ENCODE measurements at places on chromosomes 5 and 9.

GRCh38 chr5:141439411-141440141 lies 9.3 kb downstream of the PCDHGA12 start:
- DNase-seq = no peak

GRCh38 chr9:136378170-136379002 lies 4.9 kb upstream of the CARD9 start:
- no peak for DNase-seq

GRCh38 chr9:134340475-134341160 lies 14.4 kb downstream of the RXRA start:
- DNase-seq = no peak

DNA sequence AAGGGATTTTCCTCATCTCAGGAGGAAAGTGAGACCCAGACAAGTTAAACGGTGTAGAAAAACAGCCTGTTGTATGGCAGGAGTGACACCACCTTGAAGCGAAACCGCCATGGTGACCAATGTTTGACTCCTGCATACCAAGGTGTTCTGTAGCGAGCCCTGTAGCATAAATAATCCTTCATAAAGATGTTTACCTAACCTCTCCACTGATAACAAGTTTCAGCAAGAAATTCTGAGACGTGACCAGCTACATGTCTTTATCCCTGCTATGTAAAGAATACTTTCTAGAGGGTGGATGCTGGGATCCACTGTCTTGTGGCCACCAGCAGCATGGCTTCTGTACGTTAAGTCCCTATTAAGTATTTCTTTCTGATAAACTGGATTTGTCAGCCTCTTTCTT lies 148.1 kb downstream of the MPDZ start:
- DNase-seq = no peak

GRCh38 chr5:81909677-81910076 lies 62.1 kb upstream of the ATG10 start:
- DNase-seq = no peak

DNA sequence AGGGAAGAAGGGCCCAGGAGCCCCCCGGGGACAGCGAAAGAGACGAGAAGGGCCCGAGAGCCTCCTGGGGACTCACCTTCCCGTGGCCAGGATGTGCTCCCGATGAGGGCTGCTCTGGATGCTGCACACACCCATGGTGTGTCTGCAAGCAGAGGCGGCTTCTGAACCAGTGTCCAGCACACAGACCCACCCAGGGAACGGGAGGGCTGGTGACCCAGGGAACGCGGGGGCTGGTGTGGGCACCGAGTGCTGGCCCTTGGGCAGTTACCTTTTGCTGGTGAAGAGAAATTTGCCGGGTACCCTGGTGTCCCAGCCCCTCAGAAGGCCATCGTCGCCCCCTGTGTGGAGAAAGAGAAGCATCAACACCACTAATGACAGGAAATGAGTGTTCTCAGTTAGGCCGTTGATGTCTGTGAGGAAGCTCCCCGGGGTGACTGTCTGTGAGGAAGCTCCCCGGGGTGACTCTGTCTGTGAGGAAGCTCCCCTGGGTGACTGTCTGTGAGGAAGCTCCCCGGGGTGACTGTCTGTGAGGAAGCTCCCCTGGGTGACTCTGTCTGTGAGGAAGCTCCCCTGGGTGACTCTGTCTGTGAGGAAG lies 13.2 kb downstream of the MRPL41 start:
- no peak for DNase-seq

GRCh38 chr9:27073841-27074728 lies 34.9 kb upstream of the TEK start:
- no peak for DNase-seq

GRCh38 chr9:974031-974995 lies 2.1 kb upstream of the DMRT3 start:
- no peak for DNase-seq

- no peak for DNase-seq
Observed at GRCh38 chr5:103260951-103261350, 2.4 kb downstream of the MACIR start.

DNA sequence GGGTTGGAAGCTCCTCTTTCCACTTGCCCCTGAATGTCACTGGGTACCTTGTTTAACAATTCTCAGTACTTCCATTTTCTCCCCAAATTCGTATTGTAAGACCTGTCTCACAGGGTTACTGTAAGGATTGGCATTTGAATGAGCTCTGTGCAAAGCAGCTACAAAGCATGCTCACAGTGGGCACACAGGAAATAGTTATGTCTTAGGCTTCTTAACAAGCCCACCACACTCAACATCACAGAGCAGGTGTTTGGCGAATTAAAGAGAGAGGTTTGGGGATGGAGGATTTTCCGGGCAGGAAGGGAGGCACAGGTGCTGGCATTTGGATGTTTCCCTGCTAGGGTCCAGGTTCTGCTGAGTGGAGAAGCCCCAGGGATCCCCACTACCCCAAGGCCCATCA lies 17.0 kb upstream of the LHFPL2 start:
- DNase-seq = no peak

DNA sequence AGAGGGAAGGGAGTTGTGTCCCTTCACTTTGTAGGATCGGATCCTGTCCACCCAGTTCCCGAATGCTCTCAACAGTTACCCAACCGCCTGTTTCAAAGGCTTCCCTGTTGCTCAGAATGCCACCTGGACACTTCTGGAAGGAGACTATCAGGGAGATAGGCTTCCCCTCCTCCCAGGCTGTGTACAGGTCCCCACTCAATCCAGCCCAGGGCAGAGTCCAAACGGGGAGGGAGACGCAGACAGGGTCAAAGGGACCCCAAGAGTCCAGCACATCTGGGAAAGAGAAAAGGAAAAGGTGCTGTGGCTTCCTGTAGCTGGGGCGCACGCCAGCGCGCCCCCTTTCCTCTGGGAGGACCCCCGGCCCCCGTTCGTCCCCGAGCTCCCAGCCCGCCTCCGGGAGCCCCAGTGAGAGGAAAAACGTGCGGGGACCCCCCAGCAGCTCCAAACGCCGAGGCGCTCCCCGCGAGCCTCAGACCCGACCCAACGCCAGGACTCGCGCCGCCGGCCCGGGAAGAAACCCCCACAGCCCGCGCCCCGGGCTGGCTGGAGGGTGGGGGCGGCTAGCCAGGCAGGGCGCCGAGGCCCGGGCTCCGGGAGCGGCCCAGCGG lies 640 bp downstream of the SURF4 start:
- DNase-seq = no peak

DNA sequence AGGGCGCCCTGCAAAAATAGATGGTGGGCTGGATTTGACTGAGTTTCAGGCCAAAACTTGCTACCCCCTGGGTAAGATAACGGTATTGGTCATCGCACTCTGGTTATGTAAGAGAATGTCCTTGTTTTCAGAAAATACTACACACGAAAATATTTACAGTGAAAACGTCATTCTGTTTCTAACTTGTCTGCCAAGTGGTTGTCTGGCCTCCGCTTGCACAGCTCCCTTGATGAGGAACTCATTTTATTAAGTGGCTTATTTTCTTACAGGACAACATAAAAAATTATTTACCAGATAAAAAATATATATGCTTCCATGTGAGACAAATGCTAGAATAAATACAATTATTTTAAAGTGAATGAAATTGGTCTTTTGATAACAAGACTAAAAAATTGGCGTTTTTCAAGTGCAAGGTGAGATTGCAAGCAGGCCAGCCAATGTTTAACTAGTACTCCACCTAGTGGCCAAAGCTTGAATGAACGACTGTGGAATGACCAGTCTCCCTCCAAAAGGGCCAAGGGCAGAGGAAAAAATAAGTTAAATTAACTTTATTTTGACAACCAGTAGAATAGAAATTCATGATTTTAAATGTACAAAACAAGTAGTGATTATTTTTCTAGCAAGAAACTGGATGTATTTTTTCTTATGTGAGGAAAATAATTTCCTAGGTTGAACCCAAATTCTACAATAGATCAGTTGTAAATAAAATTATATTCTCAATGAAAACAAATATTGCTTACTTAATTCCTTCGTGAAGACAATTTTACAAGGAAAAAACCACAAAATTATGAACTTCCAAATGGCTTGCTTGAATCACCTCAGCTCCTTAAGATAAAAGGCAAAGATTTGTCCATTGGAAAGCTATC lies 93.2 kb downstream of the ZFAND5 start:
- DNase-seq = no peak

GRCh38 chr5:44275908-44276307 lies 113.3 kb downstream of the FGF10 start:
- DNase-seq = no peak

DNA sequence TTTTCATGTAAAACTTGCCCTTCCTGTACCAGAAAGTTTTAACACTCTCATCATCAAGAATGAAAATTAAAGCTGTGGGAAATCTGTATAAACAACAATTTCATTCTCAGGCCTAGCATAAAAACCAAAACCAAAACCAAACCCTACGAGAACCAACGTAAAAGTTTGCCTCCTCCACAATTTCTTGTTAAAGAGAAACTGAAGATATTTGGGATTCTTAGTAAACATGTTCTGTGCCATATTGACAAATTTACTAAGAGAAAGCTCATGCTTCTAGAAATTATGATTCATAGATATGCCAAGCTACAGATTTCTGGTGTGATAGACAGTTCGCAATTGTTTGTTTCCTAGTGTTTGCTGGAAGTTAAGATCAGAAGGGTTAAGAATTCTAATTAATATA lies 801.0 kb upstream of the NUDT12 start:
- DNase-seq = no peak

DNA sequence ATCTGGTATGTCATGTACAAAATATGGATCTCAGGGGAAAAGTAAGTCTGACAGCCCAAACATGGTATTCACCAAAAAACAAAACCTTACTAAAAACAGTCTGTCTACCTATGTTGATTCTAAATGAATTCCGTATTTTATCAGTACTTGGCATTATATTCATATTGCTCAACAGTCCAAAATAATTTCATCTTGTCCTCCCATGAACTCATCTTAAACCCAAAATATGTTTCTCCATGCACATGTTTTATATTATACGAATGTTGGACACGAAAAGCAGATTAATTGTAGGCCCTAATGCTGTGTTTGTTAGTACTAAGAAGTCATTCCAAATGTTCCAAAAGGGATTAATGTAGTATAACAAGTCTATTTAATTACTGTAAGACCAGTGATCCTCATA lies 20.1 kb downstream of the NFIB start:
- DNase-seq = no peak

DNA sequence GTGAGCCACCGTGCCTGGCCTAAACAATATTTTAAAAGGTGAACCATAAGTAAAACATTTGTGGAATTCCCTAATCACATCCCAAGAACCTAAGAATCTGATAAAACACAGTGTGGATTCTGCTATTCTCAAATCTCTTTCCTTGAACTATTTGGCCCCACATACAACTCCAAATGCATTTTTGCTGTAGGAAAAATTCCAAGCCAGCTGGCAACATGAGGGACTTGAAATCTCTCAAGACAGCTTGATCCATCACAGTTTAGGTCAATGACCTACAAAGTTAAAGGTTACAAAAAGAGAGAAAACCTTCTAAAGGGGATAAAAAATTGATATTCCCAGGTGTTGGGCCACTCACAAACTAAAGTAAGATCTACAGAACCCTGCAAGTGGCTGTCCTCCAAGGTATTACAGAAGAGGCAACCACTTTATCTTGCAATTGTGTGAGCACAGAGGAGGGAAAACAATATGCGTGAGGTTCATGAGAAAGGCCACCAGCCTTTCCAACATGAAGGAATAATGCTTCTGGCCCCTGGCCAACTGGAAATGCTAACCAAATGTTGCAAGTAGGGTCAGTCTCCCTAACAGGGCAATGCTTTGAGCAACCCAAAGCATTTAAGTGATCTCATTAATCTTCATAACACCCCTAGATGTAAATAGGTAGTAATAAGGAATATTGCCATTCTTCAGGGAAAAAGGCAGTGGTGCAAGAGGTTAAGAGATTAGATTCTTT lies 221.4 kb downstream of the SEMA5A start:
- no peak for DNase-seq

- no peak for DNase-seq
Observed at GRCh38 chr5:174187481-174187880, 142.0 kb downstream of the NSG2 start.

GRCh38 chr9:2755285-2755684 lies 38.0 kb downstream of the KCNV2 start:
- DNase-seq = no peak

DNA sequence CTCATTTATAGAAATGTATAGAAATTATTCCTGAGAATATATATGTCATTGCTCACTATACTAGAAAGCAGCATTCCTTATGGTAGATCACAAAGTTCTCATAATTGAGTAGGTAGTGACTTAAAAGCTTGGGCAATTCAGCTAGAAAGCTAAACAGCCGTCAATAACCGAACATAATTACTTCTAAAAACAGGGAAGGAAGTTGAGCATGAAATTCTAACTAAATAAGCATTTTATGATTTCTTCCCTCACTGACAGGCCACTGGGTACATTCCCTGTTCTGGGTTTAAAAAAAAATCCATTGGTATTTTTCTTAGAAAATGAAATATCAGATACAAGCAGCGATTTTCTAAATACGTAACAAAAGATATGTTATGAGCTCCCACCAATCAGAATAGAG lies 91.1 kb upstream of the DAB2 start:
- DNase-seq = no peak

- no peak for DNase-seq
Observed at GRCh38 chr9:127884427-127884911, 7.0 kb upstream of the AK1 start.

- DNase-seq = no peak
Observed at GRCh38 chr5:96648593-96648992, 13.6 kb upstream of the CAST start.

- DNase-seq = no peak
Observed at GRCh38 chr5:151182976-151183375, 25.4 kb upstream of the ANXA6 start.

DNA sequence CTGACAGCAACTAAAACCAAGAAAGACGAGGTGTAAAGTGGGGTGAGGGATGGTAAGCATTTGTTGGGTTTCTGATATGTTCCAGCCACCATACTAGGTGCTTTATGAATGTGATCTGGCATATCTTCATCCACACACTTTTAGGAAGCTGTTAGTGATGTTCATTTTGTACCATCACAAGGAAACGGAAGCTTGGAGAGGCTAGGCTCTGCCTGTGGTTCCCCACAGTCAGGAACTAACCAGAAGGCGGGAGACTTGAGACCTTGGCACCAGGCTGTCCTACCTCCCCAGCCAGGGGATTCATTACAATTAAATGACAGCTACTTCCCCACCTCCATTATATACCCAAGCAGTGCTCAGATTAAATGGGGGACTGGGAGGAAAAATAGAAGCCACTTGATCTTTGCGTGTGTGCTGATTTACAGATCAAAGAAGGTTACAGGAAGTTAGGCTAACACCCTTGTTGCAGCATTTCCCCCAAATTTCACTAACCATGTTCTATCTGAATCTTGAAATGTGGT lies 43.0 kb downstream of the SFXN1 start:
- no peak for DNase-seq
